ENCODE measurements at places on chromosomes 16 and 17.

DNA sequence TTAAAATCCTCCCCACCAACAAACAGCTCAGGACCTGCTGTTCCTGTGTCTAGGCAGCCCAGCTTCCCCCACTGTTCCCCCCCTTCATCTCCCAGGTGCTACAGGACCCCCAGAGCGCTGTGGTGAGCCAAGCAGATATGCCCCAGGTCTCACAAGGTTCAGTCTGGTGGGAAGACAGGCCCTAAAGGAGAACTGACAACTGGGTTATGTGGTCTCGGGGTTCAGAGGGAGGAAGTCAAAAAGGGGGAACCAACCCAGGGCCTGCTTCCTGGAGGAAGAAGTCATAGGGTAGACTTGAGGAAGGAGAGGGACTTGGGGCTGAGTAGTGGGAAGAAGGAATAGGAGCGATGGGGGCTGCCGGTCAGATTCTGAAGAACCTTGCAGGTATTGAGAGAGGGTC, 2.6 kb downstream of the RIPOR1 start:
- no peak for DNase-seq

DNA sequence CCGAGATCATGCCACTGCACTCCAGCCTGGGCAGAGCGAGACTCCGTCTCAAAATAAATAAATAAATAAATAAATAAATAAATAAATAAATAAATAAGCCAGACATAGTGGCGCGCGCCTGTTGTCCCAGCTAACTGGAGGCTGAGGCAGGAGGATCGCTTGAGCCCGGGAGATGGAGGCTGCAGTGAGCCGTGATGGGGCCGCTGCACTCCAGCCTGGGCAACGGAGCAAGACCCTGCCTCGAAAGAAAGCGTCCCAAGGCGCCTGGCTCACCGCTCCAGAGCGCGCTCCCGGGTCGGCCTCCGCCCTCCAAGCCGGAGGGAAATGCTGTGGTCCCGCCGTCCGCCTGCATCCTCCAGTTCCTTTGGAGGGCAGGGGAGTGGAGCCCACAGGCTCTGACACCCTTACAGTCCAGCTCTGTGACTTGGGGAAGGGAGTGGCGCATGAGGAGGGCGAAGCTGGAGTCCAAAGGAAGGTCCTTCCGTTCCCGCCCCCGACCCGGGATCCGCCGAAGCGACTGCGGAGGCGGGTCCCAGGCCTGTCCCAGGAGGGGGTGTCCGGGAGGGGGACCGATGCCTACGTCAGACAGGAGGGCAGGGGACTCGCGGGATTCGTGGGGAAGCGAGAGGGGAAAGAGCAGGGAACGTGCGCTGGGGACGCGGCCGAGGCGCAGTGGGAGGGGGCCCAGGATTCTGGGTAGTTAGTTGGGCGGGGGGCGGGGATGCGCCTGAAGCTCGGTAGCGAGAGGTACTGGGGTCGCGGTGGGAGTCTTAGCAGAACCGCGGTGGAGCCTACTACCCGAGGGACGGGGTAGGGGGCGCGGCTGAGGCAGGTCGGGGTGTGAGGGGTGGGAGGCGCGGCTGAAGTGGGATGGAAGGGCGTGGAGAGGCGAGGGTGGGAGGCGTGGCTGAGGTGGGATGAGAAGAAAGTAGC, 8.4 kb upstream of the TRPV2 start:
- no peak for DNase-seq

DNA sequence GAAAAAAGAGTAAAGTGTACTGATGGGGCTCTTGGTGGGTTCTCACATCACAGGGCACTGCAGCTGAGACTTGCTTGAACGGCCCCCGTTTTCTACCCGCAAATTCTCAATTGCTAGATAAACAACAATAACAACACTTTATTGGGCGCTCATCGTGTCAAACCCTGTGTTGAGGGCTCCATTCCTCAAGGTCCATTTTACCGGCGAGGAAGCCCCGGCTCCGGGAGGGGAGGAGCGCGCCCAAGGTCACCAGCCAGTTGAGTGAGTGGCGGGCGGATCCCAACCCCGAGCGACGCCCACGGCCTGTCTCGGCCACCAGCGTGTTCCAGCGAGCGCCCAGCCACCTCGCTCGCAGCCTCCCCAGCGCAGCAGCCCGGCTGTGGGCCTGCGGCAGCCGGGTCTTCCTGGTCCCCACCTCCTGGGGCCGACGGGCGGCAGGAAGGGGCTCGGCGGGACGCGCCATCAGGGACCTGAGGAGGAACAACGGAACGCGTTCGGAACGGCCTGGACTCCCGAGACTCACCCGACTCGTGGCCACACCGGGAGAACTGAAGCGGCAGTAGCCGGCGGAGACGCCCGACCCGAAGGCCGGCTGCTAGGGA, 373 bp downstream of the CMC2 start:
- DNase-seq, result peak; percentile 42

DNA sequence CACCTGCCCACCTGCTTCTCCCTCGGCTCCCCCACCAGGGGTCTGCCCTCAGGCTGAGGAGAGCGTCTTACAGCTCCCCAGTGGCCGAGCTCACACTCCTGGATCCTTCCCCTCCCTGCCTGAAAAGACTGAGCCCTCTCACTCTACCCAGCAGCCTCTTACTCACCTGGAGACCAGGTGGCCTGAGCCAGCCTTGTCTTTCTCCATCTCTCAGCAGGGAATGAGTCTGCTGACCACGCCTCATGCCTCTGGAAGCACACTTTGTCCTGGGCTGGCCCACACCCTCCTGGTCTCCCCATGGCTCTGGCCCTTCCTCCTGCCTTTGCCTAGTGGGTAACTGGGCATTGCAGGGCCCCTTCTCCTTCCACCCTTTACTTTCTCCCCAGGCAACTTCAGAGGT, 177.2 kb downstream of the ENGASE start:
- DNase-seq, result no peak

GRCh38 chr17:41067281-41067680, 1.6 kb upstream of the KRTAP2-4 start:
- no peak for DNase-seq

DNA sequence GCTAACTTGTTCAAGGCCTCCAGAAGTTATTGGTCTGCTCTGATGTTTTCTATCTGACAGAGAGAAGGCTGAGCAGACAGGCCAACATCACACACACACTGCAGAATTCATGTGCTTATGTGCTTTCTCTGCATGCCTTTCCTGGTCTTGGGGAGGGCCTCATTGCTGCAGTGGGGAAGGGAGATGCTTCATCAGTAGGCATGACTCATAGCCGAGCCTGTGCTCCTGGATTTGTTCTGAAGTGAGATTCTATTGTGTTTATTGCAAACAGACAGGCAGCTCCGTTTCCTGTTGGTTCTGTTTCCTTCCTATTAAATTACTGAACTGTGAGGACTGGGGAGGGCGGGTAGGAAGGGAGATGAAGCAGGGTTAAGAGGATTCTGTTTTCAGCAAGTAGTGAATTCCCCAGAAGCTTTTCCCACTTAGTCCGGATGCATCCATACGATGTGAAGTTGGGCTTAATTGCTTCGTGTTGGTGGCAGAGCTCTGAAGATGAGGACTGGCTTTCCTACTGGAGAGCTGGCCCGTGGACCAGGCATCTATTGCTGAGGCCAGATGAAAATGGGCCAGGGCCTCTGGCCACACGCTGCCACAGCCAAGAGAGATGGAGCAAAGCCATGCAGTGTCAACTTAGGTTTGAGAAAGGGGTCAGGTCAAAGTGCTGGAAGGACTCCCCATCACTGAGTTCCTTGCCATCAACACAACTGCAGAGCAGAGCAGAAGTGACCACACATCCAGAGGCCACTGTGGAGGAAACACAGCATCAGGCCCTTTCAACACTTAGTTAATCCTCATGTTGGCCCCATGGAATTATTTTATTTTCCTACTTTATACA, 179.3 kb downstream of the UTP18 start:
- DNase-seq, result no peak

- no peak for DNase-seq
Measured at GRCh38 chr16:82197540-82198240, 27.7 kb upstream of the MPHOSPH6 start.

- DNase-seq, result no peak
Measured at GRCh38 chr16:82601989-82602640, 24.7 kb upstream of the CDH13 start.

DNA sequence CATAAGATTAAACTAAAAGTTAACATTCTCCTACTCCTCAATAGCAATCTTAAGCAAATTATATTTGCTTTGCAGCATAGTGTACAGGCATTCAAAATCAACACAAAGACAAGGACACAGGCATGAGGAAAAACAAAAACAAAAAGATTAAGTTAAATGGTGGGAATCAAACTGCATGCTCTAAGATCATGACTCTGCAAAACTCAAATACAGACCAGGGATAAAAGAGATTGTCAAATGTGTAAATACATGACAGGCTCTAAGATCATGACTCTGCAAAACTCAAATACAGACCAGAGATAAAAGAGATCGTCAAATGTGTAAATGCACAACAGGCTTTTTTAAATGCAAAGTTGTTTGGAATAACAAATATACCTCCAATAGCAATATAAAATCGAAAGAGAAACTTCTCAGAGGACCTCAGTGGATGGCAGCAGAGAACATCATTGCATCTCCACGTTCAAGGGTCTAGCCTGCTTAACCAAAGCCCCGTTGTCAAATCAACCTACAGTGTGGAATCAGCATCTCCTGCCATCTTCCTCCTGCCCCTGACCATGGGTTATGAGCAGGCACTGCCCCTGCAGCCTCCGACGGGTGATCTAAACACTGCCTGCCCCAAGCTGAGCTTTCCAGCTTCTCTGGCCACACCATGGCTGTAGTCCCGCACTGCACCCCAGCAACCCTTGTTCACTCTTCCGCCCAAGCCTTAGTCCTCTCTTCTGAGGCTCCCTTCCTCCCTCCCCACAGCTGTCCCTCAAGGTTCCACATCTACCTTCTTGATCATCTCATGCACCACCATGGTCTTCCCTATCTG, 446.1 kb downstream of the SOX9 start:
- no peak for DNase-seq

DNA sequence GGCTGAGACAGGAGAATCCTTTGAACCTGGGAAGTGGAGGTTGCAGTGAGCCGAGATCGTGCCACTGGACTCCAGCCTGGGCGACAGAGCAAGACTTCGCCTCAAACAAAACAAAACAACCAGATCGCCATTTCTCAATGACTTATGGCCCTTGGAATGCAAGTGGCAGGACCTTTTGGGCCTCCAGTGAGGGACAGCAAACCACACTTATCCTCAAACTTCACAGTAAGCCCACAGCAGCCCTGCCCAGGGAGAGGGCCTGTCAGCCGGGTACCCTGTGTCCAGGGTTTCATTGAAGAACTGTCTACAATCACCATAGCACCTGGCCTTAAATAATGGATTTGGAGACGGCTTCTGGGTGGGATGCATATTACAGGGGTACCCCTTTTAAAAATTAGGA, 11.7 kb downstream of the TRAF4 start:
- no peak for DNase-seq

- DNase-seq, result no peak
Measured at GRCh38 chr17:36132421-36132831, 28.8 kb downstream of the CCL4 start.

DNA sequence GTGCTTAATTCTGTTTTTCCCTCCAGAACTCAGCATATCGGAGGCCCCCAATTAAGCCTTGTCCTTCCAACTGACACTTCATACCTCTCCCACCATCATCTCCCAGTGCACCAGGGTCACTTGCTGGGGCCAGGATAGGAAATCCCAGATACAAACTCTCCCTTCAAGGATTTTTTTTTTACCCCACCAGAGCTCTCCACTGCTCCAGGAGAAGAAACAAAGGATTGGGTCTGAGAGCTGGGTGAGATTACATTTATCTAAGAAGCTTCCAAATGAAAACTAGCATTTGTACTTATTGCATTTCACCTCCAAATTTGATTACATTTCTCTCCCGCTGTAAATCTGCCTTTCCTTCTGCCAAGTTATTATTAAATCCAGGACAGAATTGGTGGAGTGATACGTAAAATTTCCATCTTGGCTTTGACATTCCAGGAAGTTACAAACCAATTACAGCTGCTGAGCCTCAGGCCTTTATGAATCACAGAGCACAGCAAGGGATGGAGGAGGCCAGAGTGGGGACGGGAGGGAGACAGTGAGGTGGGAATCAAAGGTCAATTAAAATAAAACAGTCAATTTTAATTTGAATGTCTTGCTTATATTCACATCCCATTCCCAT, 123.5 kb downstream of the USP31 start:
- DNase-seq, result no peak

GRCh38 chr16:87628940-87629339, 26.6 kb downstream of the JPH3 start:
- no peak for DNase-seq

DNA sequence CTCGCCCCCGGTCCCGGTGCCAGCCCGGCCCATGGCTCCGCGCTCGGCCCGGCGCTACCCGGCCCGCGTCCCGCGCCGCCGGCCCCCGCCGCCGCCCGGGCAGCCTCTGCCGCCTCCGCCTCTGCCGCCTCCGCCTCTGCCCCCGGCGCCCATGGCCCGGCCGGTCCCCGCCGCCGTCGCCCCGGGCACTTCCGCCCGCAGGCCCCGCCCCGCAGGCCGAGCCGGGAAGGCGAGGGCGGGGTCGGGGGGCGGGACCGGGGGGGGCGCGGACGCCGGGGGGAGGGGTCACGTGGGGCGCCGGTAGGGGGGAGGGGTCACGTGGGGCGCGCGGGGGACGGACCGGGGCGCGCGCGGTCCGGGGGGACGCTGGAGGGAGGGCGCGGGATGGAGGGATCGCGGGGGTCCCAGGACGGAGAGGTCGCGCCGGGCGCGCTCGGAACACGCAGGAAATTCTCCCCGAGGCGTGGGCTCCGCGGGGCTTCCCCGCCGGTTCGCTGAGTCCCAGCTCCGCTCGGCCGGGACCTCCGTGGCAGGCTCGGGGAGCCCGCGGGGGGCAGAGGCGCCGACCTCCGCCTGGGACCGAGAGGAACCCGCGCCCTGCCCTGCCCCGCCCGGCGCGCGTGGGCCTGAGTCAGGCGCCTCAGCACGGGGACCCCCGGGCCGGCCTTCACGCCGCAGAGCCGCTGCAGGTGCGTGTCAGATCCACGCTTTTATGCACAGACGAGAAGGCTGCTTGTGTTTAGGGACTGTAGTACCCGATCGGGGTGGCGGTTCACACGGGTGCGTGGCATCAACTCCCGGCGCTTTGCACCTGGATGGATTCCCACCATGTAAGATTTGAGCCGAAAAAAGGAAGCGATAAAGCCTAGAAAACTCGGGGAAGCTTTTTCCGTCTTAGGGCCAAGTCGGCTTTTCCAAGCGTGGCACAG, at the start of gene PGAP6:
Gene PGAP6, minus strand, starts transcription at position 190 of the 929 bp plus-strand sequence. Its CDS starts 157 bp downstream, at position 33.
- DNase-seq, result peak; percentile 34
